Activated CD4-positive, CD25-positive, alpha-beta regulatory T cell treated with anti-CD3 and anti-CD28 coated beads, Interleukin-2, amount 50 U/mL, for 72 hours (primary cell): ENCODE measurements at places on chromosomes 11 and 22.

DNA sequence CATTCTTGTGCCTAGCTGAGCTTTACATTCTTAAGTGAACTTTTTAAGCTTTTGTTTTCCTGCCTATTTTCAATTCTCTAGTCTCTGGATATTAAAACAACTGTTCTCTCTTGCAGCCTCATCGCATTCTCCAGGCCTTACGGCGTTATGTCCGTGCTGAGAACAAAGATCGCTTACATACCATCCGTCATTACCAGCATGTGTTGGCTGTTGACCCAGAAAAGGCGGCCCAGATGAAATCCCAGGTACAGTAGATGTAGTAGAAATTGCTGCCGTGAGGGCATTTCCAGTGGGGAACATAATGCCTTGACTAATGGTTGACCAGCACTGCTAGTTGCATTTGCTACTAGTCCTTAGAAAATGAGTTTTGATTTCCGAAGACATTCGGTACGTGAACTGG is 29.7 kb upstream of the ST14 start:
- DNase-seq, result no peak

GRCh38 chr11:15334766-15335165 is 220.0 kb downstream of the INSC start:
- no peak for DNase-seq

- no peak for DNase-seq
Measured at GRCh38 chr22:26597026-26597425, 7.1 kb upstream of the TPST2 start.

- no peak for DNase-seq
Measured at GRCh38 chr22:50165436-50166123, 5.0 kb upstream of the PANX2 start.

GRCh38 chr11:9693801-9694553 is 30.1 kb downstream of the SWAP70 start:
- no peak for DNase-seq

- no peak for DNase-seq
Measured at GRCh38 chr11:121521145-121522042, 68.6 kb upstream of the SORL1-AS1 start.

GRCh38 chr11:77175021-77175842 is 47.2 kb downstream of the MYO7A start:
- DNase-seq, result no peak

GRCh38 chr11:60860943-60861342 is 5.2 kb upstream of the PTGDR2 start:
- no peak for DNase-seq

GRCh38 chr22:29531419-29531818 is 22.1 kb downstream of the THOC5 start:
- DNase-seq, result no peak

- DNase-seq, result no peak
Measured at GRCh38 chr11:9462172-9462799, 1.5 kb downstream of the ZNF143 start.

GRCh38 chr11:3130269-3131071 is 34.6 kb downstream of the OSBPL5 start:
- no peak for DNase-seq

DNA sequence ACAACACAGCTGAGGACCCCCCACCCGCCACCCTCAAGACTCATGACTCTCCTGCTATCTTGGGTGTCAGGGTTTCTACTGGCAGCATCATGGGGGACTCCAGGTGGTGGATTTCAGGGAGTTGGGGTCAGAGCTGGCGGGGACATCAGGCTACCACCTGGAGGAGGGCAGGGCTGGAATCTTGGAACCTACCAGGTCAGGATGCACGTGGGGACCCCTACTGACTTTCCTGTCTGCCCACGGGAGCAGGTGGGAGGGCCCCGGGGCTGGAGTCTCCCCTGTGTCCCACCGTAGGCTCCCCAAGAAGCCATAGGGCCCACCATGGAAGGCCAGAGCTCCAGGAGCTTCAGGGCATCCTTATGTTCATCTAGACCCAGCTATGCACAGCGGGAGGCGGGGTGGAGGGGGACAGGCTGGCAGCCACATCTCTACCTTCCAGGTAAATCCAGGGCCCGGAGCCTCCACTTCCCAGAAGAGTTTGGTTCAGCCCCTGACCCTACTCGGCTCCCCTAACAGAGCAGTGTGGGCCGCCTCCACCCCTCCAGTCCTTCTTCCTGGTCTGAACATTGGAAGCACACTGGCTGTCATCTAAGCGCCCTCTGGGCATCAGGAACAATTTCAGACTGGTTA is 10.0 kb downstream of the SLC37A2 start:
- DNase-seq, result no peak

GRCh38 chr11:116835042-116835772 is 2.2 kb downstream of the APOA1 start:
- no peak for DNase-seq

GRCh38 chr11:32358729-32359128 is 76.6 kb downstream of the WT1 start:
- DNase-seq, result no peak

GRCh38 chr11:65572356-65573051 is at the start of gene FAM89B:
Gene FAM89B (plus strand): TSS chr11:65572538. CDS start chr11:65572670, 132 bp downstream.
- DNase-seq, result peak; percentile 80

- peak; percentile 48 for DNase-seq
Measured at GRCh38 chr11:2089536-2090165, 49.5 kb downstream of the IGF2 start.

DNA sequence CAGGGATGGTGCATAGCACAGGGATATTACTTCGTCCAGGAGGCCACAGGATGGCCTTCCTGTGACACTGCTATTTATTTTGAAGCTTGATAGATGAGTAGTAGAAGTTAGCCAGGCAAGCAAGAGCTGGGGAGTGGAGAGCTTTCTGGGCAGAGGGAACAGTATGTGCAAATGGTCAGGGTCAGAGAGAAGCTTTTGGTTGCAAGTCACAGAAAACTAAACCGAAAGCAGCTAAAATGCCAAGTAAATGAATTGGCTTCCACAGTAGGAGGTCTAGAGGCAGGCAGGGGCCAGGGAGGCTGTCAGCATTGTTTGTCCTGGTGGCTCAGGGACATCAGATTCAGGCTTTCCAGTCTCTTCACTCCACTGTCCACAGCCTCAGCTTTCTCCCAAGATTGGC is 247.5 kb downstream of the GRIK4 start:
- no peak for DNase-seq

- DNase-seq, result no peak
Measured at GRCh38 chr11:28176351-28176750, 68.2 kb downstream of the METTL15 start.

GRCh38 chr22:43060183-43060582 is 29.0 kb downstream of the TTLL1 start:
- peak; percentile 67 for DNase-seq

DNA sequence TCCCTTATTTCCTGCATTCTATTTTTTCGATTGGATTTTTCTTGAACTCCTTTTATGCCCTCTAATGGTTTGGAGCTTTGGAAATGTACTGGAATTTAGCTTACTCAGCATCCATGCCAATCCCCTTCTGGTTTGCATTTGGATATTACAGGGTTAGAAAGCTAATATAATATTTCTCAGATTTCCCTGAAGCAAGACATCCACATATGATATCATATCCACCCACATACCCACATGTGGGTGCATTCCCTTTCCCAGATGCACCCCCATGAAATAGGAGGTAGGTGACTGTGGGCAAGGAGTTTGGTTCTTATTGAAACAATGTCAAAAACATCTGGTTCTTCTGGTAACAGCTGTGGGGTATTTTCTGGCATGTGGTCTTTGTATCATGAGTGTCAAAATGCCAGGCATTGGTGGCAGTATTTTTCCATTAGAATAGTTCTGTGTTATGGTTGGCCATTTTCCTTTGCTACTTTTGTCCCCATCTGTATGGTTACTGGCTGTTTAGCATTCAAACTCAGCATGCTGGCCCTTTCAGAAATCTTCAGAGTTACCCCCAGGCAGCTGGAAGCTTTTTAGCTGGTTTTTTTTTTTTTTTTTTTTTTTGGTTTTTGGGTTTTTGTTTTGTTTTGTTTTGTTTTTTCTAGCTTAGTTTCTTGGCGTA is 32.7 kb upstream of the DDX10 start:
- DNase-seq, result no peak

- no peak for DNase-seq
Measured at GRCh38 chr11:2541881-2542361, 97.1 kb downstream of the KCNQ1 start.

GRCh38 chr22:42368379-42369249 is 63.6 kb downstream of the NFAM1 start:
- no peak for DNase-seq

- no peak for DNase-seq
Measured at GRCh38 chr22:49229483-49230193, 598.0 kb downstream of the BRD1 start.

- no peak for DNase-seq
Measured at GRCh38 chr22:36564422-36565158, 35.6 kb upstream of the EIF3D start.

DNA sequence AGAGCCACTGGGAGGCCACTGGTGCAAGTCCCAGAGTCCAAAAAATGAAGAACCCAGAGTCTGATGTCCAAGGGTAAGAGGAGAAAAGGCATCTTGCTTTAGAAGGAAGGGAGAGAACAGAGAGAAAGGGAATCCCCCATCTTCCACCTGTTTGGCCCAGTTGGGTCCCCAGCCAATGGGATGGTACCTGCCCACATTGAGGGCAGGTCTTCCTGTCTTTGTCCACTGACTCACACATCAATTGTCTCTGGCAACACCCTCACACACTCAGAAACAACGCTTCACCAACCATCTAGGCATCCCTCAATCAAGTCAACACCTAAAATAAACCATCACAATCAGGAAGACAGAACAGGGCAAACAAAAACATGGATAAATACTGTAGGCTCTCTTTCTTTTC is 6.3 kb downstream of the COMMD9 start:
- no peak for DNase-seq

DNA sequence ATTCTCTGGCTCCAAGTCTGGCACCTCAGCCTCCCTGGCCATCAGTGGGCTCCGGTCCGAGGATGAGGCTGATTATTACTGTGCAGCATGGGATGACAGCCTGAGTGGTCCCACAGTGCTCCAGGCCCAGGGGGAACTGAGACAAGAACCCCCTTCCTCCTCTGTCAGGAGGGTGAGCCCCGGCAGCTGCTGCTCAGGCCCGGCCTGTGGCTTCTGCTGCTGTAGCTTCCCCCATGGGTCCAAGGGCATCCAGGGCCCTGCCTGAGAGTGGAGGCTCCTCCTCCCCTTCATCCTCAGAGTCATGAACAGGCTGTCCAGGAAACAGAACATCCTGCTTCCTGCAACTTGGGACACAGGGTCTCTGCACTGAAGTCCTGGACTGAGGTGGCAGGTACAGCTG is 113.6 kb downstream of the VPREB1 start:
- no peak for DNase-seq

- no peak for DNase-seq
Measured at GRCh38 chr11:71451596-71452198, 1.3 kb upstream of the NADSYN1 start.

- DNase-seq, result no peak
Measured at GRCh38 chr11:106399076-106399511, 321.6 kb downstream of the AASDHPPT start.

DNA sequence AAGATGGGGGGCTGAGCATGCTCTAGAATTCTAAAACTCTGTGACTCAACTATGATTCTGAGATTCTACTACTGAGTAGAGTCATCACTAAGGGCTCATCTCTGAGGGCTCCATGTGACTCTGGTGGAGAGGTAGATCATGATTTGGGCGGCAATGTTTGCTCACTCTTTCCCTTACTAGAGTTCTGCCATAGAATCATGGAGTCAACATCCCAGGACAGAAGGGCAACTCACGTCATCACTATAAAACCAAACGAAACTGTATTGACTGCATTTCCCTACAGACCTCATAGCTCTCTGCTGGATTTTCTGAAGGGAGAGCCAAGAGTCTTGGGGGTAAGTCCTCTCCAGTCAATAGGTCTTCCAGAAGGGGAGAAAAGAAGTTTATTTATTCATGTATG is at the start of gene MS4A14:
TSS of gene MS4A14 (plus strand) at position 78 of the 400 bp plus-strand sequence. CDS start at position 198, 120 bp downstream.
- no peak for DNase-seq

DNA sequence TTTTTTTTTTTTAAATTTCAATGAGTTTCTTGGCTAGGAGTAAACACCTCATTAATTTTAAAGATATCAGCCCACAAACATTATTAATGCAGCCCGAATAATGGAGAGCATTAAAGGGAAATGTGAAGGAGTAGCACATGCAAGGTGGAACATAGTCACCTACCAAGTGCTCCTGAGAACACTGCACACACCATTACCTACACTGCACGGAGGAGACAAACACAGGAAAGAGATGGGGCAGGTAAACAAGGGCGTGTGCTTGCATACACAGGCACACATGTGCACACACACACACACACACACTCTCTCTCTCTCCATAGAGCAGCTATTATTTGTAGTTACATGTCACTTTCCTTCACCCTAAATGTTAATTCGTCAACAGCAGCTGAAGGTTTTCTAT is 30.2 kb downstream of the HTR3B start:
- no peak for DNase-seq

- no peak for DNase-seq
Measured at GRCh38 chr22:33083212-33083611, 25.0 kb upstream of the SYN3 start.

GRCh38 chr22:24519496-24519895 is 24.4 kb downstream of the UPB1 start:
- DNase-seq, result no peak

DNA sequence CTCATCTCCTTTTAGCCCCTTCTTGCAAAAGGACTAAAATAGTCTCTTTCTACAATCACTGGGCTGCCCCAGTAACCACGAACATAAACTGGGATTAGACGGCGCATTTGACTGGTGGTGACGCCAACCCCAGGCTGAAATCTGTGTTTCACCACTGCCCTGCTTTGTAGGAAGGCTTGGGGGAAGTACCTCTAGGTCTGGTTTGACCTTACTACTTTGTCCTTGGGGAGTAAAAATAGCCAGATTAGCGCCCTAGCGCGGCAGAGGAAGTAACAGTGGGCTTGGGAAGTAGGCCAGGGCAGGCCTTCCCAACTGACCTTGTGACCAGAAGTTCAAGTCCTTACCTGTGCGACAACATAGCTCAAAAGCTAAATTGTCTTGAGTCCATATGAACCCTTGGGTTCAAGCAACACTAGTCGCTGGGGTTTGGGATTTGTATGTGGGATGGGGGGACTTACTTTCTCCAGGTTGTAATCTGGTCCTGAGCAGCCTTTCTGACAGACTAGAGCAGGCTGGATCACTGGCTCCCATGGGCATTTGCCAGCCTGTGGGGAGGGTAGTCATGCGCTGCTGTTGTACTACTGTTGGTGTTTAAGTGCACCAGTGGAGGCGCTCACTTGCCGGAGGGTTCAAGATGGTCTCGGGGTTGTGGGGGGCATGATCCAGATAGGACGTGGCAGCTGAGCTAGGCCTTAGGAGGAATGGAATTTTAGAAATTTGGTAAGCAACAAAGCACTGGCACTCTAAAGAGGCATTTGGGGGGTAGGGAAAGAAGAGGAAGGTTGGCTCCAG is 953 bp upstream of the PACS1 start:
- peak; percentile 45 for DNase-seq

GRCh38 chr22:20992056-20992442 is 9.9 kb downstream of the THAP7 start:
- no peak for DNase-seq

GRCh38 chr11:130666781-130667251 is 218.4 kb downstream of the ADAMTS15 start:
- DNase-seq, result no peak

- DNase-seq, result no peak
Measured at GRCh38 chr22:50671641-50672040, 982 bp upstream of the SHANK3 start.

GRCh38 chr11:1920128-1920908 is 815 bp downstream of the TNNT3 start:
- no peak for DNase-seq
